Hematopoietic multipotent progenitor cell treated with erythropoietin and hydrocortisone succinate and interleukin-3 and kit ligand, for 8 days (in vitro differentiated cells): ENCODE measurements at places on chromosomes 13 and 19.

DNA sequence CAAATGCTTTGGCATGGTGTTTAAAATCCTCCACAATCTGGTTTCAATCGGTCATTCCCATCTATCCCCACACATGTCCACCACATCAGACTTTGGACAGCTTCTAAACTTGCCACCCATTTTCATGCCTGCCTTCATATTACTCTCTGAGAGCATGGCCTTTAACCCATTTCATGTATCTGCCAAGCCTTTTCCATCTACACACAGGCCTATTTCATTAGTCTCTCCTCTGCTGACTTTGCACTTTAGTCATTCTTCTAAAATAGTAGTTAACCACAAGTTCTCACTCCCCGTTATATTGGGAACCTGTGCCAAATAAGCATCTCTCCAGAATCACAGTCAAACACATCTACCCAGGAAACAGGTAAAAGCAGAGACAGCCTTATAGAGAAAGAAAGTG, 142.2 kb downstream of the MZT1 start:
- DNase-seq, result no peak

GRCh38 chr13:40132249-40132648, 476.8 kb downstream of the COG6 start:
- no peak for DNase-seq

DNA sequence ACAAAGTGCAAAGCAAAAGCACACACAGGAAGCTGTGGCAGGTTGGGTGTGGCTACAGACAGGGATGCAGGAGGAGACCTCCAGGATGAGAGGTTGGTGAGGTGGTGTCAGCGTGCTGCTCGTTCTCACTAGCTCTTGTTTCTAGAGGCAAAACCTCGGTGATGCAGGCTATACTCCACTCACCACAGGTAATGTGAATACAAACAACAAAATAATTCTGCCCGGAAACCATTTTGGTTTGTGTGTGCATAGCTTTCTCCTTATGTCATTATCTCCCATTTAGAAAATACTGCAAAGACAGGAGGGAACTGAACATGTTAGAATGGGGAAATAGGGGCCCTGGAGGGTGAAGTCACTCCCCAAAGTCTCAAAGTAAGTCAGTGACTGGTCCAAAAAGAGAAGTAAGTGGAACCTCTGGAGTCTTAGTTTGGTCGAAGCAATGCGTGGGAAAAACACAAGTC, 9.4 kb downstream of the LCP1 start:
- DNase-seq, result no peak

DNA sequence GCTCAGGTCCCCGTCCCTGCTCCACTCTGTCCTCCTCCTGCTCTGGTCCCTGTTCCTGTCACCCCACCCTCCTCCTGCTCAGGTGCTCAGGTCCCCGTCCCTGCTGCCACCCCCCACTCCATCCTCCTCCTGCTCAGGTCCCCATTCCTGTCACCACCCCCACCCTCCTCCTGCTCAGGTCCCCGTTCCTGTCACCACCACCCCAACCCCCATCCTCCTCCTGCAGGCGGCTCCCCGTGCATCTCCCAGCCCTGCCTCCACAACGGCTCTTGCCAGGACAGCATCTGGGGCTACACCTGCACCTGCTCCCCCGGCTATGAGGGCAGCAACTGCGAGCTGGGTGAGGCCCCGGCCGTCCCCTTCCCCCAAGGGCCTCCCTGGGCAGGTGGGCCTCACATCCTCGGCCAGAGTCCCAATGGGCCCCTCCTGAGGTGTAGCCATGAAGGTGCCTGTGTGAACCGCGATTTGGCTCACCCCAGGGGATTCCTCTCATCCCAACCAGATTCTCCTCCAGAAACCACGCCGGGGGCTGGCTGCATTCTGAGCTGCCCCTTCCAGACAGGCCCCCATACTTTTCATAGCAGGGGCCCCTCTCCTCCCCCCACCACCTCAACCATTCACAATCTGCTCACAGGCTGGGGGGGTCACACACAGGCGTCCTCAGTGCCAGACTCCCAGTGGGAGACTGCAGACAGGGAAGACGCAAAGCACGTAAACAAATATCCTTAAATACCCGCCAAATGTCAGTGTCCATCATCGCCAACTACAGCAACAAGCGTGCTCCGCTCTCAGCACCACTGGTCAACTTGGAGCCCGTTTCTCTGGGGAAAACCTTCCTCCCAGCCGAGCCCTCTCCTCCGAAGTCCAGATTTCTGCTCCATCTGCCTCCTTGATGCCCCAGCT, 4.6 kb downstream of the PROZ start:
- DNase-seq, result no peak

DNA sequence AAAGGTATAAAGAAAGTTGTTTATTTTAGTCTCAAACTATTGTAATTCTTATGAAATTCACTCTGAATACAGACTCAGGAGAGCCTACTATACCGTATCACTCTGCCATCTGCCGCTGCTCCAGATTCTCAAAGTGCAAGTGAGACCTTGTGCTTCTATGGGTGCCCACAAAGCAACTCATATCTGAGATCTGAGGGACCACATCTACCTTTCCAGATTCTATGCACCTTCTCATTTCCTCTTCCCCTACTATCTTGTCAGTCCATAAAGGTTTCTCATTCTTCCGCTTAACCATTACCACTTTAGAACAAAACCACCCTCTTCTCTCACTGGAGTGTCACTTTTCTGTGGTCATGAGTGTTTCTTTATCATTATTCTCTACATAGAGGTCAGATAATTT, 1236.9 kb downstream of the DIAPH3 start:
- DNase-seq, result no peak

- DNase-seq, result no peak
Measured at GRCh38 chr13:79459906-79460305, 21.0 kb upstream of the NDFIP2 start.

DNA sequence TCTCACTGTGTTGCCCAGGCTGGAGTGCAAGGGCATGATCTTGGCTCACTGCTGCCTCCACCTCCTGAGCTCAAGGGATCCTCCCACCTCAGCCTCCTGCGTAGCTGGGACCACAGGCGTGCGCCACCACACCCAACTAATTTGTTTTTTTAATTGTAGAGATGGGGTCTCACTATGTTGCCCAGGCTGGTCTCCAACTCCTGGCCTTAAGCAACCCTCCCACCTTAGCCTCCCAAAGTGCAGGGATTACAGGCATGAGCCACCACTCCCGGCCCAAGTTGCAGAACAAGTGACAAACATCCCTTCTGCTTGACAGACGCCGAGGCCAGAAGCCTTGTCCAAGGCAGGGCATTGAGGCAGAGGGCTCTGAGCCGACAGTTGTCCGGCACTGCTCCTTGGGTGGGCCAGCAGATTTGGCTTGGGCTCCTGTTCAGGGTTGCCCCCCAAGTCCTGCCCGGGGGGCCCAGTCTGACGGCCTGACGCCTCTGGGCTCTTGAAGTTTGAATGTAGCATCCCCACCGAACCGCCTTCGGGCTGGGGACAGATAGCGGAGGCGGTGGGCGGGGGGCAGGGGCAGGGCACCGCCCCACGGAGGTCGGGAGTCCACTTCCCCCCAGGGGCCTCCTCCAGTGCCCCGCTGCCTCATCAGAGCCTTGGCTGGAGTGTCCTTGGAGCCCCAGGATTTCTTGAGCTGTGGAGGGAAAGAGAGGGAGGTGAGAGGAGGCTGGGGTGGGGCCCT, 5.7 kb upstream of the SPACA4 start:
- no peak for DNase-seq

- no peak for DNase-seq
Measured at GRCh38 chr19:50654882-50655281, 5.6 kb downstream of the C19orf81 start.

DNA sequence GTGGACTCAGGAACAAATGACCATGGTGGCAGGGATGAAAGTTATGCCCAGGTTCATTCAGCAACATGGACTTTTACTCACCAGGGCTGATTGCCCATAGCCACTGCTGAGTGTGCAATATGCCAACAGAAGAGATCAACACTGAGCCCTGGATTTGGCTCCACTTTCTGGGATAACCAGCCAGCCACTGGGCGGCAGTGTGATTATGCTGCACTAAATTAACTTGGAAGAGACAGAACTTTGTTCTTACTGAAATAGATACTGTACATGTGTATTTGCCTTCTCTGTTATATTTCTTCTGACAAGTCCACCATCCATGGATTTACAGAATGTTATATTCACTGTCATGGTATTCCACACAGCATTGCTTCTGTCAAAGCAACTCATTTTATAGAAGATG, 257.4 kb downstream of the TDRD3 start:
- DNase-seq, result no peak
